ENCODE measurements at places on chromosomes 3 and 15.

GRCh38 chr15:72285927-72286516 is 13.7 kb upstream of the PARP6 start:
- peak; percentile 50 for DNase-seq

GRCh38 chr3:35969406-35969805 is 330.1 kb downstream of the ARPP21 start:
- DNase-seq, result no peak

GRCh38 chr15:41606997-41607396 is 48.0 kb downstream of the TYRO3 start:
- no peak for DNase-seq

DNA sequence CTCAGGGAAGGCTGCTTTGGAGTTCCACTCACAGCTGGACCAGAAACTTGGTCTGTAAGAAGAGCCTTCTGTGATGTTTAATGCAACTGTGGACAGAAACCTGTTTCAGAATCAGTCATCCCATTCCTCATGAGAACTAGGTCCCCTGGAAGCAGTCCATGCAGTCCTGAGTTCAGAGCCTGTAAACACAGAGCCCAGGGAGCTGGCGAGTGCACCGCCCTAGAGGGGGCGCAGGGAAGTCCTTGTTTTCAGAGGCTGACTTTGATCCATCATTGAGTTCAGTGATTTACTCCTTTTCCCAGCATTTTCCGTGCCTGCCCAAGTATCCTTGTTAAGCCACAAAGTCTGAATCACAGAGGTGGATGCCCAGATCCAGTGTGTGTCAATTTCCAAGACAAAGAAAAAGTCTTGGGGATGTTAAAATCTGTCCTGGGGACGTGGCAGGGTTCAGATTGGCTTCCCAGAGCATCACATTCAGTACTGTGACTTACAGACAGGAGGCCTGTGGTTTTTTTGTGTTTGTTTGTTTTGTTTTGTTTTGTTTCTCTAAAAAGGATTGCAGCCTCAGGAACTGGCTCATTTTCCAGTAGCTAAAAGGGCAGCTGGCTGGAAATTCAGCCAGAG is 9.8 kb upstream of the TXNRD3 start:
- DNase-seq, result no peak

All from activated T-cell treated with anti-CD3 and anti-CD28 coated beads for 4 hours (primary cell).